H7 (cell line): ENCODE measurements at places on chromosomes 12 and 14.

DNA sequence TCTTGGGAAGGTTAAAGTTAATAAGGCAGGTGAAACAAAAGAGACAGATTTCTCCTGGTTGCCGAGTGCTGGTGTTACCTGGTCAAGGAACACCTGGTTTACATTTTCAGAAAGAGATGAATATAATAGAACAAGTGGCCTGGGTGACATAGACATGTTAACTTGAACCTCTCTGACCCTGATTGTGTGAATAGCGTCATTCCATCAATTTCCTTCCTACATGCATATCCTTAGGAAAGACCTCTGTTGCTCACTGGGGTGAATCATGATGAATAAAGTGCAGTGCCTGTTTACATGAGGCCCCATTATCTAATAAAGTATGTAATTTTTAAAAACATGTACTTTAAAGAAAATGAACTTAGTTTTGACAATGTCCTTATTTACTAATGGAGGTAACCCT, 1822.9 kb upstream of the FLRT2 start:
- no peak for DNase-seq

- DNase-seq: no peak
Measured at GRCh38 chr12:30630076-30630978, 65.3 kb downstream of the IPO8 start.

- DNase-seq: no peak
Measured at GRCh38 chr12:47745485-47746041, 13.1 kb downstream of the RAPGEF3 start.

GRCh38 chr12:64124511-64125197, 97.4 kb downstream of the KICS2 start:
- DNase-seq: no peak

DNA sequence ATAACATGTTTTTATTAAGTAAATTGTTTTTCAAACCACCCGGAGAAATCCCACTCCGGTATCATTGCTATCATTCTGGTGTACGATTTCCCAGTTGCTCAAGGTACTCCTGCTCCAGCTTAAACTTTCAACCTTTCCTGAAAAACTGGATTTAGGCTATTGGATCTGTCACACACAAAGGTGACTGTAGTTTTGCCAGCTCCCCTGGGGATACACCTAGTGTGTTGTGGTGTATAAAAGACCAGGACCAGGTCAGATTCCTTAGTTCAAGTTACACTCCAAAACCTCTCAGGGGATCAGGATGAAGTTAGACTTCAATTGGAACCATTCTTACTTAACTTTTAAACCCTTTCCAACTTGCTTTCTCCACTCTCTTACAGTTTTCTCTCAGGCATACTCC, 303.9 kb downstream of the NOVA1 start:
- DNase-seq: no peak
